ENCODE measurements at places on chromosomes 13 and 19. TPM values are rescaled to one million over a fixed set of nuclear protein-coding genes. Genes with fewer than 3 reads are reported as not detected.

Gene NUFIP1
- 7.7 TPM for total RNA-seq

Gene CYP2F1
- not detected for total RNA-seq

Gene KANK3
- total RNA-seq, result 3.7 TPM

Gene SIAH3
- total RNA-seq, result not detected

- no peak overlapping the region for H3K27ac ChIP-seq
- H3K4me1 ChIP-seq, result no peaks in the 10 kb centered on the region
- no peaks in the 10 kb centered on the region for H3K27me3 ChIP-seq
- no peaks in the 10 kb centered on the region for H3K36me3 ChIP-seq
- H3K4me3 ChIP-seq, result no peak overlapping the region
Measured at GRCh38 chr19:28332351-28332750, 880.6 kb downstream of the UQCRFS1 start.

- H3K36me3 ChIP-seq, result no peaks in the 10 kb centered on the region
- H3K27me3 ChIP-seq, result peaks cover 5% of the 10 kb centered on the region
- peaks cover 13% of the 10 kb centered on the region for H3K4me1 ChIP-seq
- no peak for DNase-seq
- no peak overlapping the region for H3K27ac ChIP-seq
Measured at GRCh38 chr19:29855087-29855486, 43.3 kb downstream of the CCNE1 start.

DNA sequence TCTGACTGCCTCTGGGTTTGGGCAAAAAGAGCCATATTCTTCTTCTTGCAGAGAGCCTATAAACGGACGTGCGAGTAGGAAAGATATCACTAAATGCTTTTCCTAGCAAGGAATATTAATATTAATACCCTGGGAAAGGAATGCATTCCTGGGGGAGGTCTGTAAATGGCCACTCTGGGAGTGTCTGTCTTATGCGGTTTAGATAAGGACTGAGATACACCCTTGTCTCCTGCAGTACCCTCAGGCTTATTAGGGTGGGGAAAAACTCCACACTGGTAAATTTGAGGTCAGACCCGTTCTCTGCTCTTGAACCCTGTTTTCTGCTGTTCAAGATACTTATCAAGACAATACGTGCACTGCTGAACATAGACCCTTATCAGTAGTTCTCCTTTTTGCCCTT lies 763.8 kb downstream of the SLITRK5 start:
- H3K27me3 ChIP-seq, result no peaks in the 10 kb centered on the region
- H3K27ac ChIP-seq, result no peak overlapping the region
- no peaks in the 10 kb centered on the region for H3K36me3 ChIP-seq
- H3K4me1 ChIP-seq, result no peaks in the 10 kb centered on the region
- no peak for DNase-seq

All from activated CD8-positive, alpha-beta memory T cell treated with anti-CD3 and anti-CD28 coated beads, Interleukin-2, amount 10 ng/mL, durations not matched to agents 7 days and 5 days (primary cell).